SK-N-DZ (cell line): ENCODE measurements at places on chromosomes 4 and X.
A peak's percentile ranks its signal among the peaks of the same experiment; 100 is the strongest.

DNA sequence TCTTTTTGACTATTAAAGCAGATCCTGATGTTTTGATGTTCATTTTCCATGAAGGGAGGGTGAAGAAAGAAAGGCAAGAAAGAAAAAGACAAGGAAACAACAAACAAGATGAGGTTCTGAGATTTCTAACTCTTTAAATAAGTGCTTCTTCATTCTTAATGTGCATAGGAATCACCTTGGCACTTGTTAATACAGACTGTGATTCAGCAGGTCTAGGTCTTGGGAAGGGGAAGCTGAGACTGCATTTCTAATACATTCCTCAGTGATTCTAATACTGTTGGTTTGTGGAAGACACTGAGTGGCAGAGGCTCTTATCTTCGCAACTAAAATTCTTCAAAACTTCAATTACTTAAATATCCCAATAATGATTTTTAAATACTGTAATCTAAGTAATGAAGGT is 95.2 kb upstream of the NAP1L5 start:
- no peak for DNase-seq

- DNase-seq: no peak
These were observed 110.3 kb downstream of the SHROOM3 start for GRCh38 chr4:76545226-76545884.

GRCh38 chr4:45693746-45694145 is 430.1 kb downstream of the GABRG1 start:
- DNase-seq: no peak

DNA sequence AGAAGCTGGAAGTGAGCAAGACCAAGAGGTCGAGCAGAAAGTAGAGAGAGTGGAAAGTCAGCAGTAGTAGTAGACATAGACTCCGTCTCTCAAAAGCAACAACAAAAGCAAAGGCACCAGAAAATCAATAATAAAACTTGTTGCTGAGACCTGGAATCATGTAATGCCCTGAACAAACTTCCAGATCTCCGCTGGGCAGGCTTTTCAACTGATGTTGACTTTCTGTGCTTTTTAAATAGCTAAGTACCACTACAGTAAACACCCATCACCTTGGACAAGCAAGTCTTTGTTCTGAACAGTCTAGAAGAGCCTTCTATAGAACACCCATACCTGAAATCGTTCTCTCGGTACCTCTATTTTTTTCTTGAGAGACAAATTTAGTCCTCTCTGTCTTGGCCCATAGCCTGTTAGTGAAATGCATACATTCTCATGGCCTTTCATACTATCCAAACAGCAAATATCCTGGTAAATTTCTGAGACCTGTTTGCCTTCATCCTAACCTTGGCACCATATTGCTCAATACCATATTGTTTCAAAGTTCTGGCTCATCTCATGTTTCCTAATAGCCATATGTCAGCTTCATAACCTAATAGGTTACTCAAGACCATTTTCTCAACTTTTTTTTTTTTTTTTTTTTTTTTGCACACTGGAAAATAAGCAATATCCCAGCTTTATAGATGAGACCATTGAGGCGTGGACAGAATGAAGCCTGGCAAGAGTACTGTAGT is 200.6 kb upstream of the RBPJ start:
- DNase-seq: no peak

DNA sequence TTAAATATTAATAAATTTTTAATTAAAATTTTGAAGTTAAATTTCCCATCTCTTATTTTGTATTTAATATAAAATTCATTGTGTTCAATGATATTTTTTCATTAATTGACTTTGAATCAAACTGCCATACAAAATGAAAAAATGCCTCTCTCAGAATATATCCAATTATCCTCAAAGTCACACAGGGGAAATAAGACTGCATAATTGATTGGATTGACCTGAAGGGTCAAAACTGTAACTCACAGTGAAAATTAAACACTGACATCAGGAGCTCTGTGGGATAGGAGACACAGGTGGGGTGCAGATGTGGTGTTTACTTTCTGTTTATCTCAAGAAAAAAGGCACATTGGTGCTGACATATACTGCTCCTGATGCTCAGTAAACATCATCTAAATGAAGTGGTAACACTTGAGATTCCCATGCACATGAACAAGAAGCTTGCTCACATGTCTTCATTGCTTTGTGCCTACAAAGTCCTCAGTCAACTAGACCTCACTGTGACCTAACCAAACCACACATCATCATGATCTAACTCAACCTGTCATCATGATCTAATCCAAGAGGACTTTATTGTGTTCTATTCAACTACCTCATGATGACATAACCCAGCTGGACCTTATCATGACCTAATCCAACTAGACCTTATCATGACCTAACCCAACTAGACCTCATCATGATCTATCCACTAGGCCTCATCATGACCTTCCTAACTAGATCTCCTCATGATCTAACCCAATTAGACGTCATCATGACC is 83.7 kb downstream of the DHRSX start:
- DNase-seq: no peak

GRCh38 chr4:164501074-164501473 is 252.9 kb upstream of the SMIM31 start:
- DNase-seq: no peak

DNA sequence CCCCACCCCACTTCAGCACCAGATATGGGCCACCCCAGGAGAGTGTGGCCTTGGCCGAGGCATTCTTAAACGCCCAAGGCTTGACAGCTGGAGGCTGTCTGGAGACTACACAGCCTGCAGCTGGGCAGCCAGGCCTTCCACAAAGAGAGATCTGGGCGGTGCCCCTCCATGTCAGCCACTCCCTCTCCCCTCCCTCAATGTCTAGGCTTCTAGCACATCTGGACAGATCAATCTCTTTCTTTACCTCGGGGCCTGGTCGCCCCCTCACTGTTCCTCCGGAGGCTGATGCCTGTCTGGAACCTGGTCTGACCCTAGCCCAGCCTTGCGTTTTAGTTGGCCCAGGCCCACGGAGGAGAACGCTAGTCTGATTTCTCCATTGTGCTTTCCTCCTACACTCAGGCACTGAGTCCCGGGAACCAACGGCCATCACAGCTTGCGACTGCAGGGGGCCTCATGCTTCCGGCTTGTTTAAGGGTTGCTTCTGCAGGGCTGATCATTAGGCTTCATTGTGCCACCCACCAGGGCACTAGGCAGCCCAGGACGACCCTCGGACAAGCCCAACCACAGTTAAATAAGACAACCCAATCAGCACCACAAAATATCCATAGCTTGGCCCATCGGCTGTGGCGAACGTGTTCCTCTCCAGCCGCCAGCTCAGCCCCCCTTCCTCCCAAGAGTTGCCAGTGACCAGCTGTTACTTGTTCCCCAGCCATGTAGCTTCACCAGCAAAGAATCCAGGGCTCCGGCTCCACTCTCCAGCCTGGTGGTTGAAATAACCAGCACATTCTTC is 200.6 kb downstream of the BCOR start:
- peak; percentile 55 for DNase-seq

GRCh38 chrX:119734897-119735339 is 23.5 kb upstream of the SOWAHD start:
- no peak for DNase-seq

- no peak for DNase-seq
These were observed 69.4 kb upstream of the SORBS2 start for GRCh38 chr4:185881430-185881829.

DNA sequence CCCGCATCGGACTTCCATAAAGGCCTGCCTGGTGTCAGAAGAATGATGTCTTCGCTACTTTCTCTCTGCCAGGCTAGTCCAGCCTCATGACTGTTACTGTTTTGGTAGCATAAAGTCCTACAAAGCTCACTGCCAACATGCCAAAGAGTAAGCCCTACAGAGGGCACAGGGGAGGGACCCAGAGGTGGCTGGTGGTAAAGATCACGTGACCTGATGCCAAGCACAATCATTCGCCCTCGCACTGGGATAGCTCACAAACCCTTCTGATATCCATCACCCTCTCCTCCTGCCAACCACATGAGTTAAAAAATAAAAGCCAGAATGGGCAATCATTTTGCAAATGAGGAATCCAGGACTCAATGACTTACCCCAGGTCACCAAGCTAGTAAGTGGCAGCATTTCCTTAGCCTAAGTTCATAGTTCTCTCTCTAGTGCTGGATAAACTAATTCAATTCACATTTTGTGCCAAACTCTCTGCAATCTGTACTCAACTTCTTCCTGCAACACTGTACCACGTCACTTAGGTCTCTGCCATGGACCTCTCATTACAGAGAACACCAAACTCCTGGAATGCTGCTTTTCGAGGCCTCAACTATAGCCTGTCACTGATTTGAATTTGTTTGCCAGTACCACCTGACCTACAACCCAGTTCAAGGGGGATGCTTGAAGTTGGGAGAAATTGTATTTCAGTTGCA is 178.1 kb downstream of the SH3KBP1 start:
- no peak for DNase-seq

GRCh38 chr4:70945046-70945445 is 42.9 kb downstream of the MOB1B start:
- DNase-seq: no peak

DNA sequence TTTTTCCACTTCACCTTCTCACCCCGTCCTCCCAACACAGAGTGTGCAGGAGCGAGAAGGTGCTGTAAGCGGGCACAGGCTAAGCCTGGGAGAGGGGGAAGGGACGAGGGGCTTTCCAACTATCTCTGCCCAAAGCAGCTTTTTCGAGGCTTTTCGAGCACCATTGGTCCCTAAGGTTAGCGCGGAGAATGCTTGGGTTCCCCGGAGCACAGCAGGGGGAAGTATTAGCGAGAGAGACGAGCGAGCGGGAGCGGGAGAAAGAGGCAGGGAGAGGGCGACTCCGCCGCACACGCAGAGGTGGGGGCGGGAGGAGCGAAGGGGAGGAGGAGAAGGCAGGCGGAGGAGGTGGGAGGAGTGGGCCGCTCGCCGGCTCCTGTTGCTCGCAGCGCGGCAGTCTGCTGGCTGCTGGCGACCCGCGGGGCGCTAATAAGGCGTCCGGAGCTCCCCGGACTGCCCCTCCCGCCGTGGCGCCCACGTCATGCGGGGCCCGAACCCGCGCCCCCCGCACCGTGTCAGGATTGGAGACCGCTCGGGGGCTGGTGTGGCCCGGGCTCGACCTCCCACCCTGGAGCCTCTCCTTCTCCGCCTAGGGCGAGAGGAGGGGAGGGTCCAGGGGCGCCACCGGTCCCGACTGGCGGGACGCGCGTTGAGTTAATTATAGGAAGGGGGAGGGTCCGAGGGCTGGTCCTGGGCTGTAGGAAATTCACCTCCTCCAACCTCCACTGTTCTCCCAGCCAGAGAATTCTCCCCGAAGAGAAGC is at the start of gene ADAMTS3:
TSS of gene ADAMTS3 (minus strand) at position 263 of the 760 bp plus-strand sequence. CDS start 459 bp downstream, outside the sequence.
- peak; percentile 85 for DNase-seq

- no peak for DNase-seq
These were observed 579.1 kb downstream of the SPOCK3 start for GRCh38 chr4:166655231-166655630.

DNA sequence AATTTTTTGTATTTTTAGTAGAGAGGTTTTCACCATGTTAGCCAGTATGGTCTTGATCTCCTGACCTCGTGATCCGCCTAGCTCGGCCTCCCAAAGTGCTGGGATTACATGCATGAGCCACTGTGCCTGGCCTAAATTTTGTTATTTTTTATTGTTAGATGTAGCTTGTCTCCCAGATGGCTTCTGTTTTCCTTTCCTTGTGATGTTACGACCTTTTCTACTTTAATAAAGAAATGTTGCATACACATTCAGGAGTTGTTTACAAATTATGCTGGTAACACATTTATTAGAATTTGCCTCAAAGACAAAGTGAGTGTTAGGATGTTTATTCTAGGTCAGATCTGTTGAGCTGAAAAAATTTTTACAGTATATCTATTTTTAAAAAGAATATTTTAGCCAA is 18.4 kb downstream of the PDLIM5 start:
- no peak for DNase-seq

DNA sequence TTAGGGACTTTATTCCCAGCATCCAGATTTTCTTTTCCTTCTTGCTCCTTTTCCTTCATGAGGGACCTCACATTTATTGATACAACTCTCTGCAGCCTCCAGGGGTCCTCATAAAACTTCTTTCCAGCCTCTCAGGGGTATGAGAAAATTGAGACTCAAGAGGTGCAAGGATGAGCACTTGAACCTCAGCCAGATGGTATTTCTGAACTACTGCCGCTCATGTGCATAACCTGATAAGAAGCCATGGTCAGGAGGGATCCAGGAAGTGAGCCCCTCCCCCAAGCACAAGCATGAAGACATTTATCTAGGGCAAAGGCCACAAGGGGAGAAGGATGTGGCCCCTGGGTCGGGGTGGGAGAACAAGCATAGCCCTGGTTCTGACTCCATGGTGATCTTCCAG is 73.3 kb downstream of the TSPAN7 start:
- peak; percentile 9 for DNase-seq

- no peak for DNase-seq
These were observed 38.8 kb downstream of the GAB1 start for GRCh38 chr4:143375326-143376073.

GRCh38 chrX:40318801-40319200 is 221.0 kb upstream of the BCOR start:
- no peak for DNase-seq

GRCh38 chrX:80216086-80216485 is 201.5 kb downstream of the TBX22 start:
- DNase-seq: no peak

- DNase-seq: no peak
These were observed 940.0 kb downstream of the SH3BGRL start for GRCh38 chrX:82141942-82142341.

DNA sequence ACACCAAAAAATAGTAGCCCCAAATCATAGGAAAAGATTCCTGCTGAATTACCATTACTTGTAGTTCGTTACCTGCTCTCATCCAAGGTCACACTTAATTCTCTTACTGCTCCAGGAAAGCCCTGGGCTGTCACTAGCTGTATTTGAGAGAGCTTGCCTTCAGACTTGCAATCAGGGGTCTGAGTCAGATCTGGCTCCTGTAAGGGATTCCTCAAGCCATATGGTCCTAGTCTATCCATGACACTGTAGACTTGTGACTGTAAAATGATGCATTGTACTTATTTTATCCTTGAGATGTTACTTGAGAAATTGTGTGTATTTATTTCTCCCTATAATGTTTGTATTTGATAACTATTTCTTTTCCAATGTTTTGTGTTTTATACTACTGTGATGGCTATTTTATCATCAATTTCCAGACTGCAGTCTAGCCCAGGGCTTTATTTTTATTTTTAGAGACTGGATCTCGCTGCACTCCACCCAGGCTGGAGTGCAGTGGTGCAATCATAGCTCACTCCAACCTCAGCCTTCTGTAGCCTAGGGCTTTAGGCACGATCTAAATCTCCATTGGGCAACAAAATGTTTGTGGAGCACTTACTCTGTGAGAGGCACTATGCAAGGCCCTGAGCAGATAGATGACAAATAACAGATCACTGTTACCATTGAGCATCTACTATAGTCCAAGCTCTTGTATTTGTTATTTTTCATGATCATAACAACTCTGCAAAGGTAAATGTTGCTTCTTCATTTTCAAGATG is 24.2 kb downstream of the ERVMER34-1 start:
- DNase-seq: no peak

GRCh38 chrX:70219938-70220764 is 14.3 kb upstream of the AWAT1 start:
- DNase-seq: no peak
